ENCODE measurements at places on chromosomes 5 and 9.

- DNase-seq, result no peak
These were observed 368.7 kb downstream of the NDUFS4 start for GRCh38 chr5:53929152-53929551.

DNA sequence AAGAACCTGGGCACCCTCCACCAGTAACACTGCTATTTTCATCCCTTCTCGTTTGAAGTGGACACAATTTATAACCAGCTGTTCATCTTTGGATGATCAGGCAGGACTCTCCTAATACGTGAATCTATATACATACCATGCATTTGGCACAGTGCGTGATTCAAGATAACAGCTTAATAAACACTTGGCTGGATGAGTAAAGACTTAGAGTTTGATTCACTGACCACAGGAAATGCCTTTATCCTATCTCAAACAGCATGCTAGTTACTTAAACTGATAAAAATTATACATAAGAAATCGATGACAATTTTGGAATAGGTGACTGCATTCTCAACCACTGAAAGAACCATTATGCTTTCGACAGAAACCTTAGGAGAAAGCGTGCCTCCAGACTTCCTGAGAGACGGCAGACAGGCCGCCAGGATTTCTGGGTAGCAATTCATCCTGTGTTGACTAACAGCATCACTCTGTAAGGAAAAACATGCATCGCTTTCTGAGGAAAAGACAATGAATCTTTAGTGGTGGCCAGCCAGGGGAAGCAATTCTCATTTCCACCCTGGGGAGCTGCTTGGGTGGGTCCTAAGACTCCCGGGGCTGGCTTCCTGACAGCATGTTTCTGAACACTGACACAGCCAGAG lies 9.7 kb downstream of the MRPL36 start:
- no peak for DNase-seq

- DNase-seq, result no peak
These were observed 505 bp downstream of the CREB3 start for GRCh38 chr9:35732800-35733541.

DNA sequence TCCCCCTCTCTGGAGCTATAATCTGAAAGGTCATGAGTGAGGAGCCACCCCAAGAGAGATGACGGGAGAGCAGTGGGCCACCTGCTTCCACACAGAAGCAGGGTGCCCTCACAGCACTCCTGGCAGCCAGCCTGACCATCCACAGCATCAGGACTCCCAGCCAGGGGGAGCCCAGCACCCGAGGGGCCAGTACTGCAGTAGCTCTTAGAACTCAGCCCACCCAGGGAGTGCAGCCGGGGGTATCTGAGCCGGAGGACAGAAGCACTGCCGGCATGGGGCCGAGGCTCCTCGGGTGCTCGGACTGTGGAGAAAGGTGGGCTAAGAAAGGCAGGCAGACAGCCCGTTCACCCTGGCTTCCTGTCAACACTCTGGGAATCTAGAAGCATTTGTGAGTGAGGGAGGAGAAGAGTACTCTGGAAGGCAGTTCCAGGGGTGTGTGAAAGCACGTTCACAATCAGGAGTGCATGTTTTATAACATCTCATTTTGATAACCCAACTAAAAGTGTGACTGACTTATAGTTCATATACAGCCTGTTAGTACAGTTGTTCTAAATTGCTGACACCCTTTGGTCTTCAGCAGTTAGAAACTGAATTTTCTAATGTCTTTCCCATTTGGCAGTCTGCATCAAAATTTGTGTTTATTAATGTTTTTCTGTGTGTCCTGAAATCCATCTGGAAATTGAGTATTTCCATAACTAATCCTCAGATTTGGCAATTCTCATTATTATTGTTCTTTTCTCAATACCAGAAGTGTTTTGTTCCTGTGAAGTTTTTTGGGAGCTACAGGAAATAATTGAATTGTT lies 25.9 kb upstream of the ASPN start:
- DNase-seq, result no peak

DNA sequence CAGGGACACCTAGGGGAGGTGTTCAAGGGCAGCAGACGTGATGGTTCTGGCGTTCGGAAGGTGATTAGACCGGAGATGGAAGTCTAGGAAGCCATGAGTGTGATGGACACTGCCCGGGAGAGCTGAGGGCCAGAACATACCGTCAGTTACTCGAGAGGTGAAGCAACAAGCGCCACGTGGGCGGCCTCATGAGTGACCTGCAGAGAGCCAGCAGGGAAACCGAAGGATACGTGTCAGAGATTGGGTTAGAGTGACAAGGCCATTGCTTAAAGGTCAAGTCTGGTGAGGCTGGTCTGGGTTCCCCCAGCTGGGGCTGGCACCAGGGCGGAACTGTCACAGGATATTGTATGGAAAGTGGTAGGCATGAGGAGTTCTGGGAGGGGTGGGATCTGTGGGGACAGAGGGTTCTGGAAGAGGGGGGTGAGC lies 60.0 kb downstream of the C9orf50 start:
- no peak for DNase-seq

- DNase-seq, result no peak
These were observed at the start of gene TJP2 for GRCh38 chr9:69173891-69174615. TSS of gene TJP2 (plus strand) at chr9:69174277. CDS start at chr9:69174373, 96 bp downstream.

DNA sequence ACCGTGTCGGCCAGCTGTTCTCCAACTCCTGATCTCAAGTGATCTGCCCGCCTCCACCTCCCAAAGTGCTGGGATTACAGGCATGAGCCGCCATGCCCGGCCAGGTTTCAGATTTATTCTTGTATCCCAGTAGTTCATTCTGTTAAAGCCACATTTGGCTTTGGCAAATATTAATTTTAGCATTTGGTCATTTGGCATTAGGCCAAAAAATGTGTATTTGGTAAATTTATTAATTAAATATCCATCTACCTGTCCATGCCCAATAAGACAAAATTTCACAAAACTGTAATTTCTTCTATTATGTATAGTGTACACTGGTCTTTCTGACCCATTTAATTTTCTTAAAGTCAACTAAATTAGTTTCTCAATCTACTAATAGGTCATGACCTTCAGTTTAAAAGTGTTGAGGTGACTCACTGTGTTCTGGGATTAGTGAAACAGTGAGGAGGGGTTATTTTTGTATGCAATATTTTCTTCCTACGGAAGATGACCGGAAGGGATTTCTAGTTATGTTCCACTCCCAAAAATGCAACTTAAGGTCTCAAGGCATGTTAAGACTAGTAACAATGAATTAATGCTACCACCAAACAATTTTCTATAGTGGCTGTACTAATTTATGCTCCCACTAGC lies 21.0 kb downstream of the OSTF1 start:
- no peak for DNase-seq

GRCh38 chr9:69054989-69055388 lies 19.4 kb downstream of the FXN start:
- no peak for DNase-seq

DNA sequence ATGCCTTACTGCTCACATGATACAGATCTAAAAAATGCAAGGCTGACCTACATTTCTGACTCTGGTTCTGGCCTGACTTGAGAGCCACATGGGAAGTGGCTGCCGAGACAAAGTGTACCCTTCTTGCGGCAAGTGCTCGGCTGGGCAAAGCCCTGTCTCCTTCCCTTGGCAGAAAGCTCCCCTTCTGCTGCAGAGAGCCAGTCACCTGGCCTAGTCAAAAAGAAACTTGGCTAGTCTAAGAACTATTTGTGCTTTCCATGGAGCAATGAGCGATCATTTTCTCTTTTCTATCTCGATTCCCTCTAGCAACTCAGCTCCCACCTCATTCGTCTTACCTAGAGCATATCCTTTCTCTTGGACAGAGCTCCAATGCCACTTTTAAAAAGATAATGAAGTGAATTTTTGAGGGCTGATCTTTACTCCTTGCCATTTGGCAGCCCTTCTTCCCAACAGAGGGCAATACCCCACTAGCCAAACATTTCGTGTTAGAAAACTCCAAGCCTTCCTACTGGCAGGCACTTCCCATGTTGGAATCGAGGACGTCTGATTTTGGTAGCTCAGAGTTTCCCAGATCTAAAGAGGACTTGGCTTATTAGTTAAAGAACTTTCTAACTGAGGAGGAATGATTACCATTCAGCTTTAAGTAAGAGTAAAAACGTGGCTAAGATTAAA lies 108.1 kb upstream of the PRRC1 start:
- no peak for DNase-seq

DNA sequence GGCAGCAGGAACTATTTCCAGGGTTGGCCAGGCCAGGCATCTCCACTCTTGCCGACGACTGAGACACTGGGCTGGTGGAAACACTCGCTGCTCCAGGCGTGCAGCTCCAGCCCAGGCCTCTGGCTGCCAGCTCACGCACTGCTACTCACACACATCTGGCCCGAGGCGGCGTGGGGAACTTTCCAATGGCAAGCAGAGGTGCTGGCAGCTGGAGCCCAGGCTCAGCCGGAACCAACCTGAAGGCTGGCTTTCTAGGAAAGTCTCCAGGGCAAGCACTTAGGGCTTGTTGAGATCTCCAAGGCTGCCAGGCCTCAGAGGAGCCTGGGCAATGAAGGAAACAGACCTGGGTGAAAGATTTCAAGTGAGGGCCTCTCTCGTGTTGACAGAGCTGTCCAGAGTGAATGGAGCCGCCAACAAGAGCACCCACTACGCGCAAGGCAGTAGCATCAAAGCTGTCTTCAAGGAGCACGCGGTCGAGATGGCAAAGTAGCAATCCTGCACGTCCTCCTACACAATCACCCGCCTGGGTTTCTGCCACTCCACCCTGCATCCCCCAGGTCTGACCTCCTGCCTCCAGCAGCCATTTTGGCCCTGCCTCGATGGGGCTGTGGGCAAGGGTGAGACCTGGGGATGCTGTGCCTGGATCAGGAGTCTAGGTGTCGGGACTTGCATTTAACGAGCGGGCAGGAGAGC lies 14.4 kb downstream of the SH3PXD2B start:
- DNase-seq, result no peak

DNA sequence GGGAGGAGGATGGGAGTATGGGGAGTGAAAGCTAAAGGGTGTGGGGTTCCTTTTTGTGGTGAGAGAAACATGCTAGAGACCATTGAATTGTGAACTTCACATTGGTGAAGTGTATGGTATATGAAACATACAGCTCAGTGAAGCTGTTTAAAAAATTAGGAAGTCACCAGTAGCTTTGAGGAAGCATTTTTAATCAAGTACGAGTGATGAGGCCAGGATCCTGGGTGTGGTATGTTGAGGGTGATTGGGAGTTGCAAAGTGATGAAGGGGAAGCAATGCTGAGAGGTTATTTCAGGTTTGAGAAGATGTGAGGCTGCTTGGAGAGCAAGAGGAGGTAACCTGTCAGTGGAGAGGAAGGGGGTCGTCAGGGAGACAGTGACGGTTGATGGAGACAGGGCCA lies 22.7 kb upstream of the CLK4 start:
- DNase-seq, result no peak

- DNase-seq, result no peak
These were observed 491.3 kb upstream of the MEF2C start for GRCh38 chr5:89374144-89374784.

DNA sequence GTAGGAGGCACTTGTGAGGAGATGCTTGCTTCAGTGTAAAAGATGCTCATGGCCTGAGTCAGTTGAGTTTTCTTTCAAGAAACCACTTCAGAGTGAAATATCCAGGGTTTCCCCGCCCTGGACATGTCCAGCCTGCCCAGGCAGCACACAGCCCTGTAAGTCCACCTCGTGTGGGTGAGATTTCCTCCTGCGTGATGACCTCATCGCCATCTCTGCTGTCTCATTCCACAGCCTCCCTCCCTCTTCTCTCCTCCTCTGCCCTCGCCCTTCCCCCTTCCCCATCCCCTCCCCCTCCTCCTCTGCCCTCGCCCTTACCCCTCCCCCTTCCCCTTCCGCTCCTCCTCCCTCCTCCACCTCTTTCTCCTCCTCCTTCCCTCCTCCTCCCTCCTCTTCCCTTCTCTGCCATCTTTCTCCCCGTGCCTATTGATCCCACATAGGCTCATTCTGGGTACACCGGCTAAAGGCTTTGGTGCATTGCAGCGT lies 34.0 kb upstream of the NCS1 start:
- DNase-seq, result no peak

DNA sequence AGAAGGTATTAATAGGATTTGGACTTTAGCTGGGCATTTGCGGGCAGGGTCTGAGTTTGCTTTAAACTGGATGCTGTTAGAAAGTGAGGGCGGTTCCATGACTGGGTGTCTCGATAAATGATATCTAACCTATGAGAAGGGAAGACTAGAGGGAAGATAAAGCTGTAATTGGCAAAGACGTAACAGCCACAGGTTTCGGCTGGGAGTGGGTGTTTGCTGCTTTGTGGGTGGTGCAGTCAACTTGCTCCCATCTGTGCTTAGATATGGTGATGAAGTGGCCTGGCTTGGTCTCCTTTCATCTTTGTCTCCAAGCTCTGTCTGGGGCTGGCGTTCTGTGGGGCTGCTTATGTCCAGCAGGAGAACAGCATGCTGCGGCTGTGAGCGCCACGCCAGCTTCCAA lies 23.3 kb downstream of the OR2V1 start:
- DNase-seq, result no peak

DNA sequence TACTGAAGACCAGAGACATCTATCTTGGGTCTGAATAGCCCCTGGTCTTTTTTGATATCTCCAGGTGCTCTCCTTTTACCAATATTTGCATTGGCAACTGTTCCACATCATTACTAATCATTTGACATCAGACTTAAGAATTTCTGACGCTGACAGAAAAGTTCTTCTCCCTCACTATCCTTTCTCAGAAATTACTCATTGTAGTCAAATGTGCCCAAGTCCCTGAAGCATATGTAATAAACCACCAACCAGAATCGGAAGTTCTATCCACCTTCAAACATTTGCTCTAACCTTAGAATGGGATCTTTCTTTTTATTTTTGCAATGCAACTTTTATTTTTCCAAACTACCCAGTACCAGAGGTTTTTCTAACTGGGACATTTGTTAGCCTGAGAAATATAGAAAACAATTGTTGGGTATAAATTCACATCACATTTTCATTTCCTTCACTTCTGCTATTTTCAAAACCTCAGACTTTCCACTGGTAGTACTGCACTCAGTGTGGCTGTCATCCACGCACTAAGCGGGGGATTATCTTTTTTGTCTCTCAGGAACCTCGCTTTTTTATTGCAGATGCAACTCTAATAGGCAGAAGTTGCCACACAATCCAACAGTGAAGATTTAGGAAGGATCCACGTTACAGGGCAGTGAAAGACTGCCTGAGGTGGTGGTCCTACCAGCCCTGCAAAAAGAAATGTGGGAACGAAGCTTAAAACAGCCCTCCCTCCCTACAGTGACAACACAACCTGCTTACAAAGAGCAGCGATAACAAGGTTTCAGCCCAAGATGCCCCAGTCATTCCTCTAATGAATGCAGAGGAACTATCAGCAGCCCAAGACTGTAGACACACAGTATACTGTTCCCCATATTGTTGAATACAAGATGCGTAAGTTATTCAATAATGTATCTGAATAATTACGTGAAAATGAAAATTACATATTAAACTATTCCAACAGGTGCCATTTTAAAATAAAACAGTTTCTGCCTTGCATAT lies 201.2 kb downstream of the EBF1 start:
- no peak for DNase-seq

- DNase-seq, result no peak
These were observed 61.1 kb downstream of the GRIA1 start for GRCh38 chr5:153551537-153552079.

GRCh38 chr5:172953776-172954675 lies 5.2 kb upstream of the RPL26L1 start:
- no peak for DNase-seq

DNA sequence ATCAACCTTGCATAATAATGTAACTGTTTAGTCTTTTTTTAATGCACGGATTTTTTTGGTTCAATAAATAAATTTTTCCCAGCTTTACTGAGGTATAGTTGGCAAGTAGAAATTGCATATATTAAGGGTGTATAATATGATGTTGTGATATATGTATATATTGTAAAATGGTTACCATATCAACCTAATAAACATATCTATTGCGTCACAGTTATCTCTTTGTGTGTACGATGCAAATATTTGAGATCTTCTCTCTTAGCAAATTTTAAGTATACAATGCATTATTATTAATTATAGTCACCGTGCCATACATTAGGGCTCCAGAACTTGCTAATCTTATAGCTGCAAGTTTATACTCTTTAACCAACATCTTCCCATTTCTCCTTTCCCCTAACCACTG lies 57.2 kb upstream of the TMEM161B start:
- DNase-seq, result no peak
